ENCODE measurements at places on chromosomes 16 and 17.

DNA sequence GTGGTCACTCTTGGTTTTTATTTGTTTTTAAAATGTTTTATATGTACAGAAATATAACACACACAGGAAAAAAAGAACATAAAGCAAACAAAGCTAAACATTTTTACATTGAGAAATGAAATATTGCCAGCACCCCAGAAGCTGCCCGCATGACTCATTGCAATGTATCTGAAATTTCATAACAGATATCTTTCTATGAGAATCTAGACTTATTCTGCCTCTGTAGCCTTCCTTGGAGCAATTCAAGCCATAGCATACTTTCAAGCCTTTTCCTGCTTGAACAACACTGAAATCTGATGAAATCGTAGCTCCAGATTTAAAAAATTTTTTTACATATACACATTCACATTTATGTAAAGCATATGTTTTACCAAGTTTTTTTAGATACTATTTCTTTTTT is 86.9 kb downstream of the RBBP6 start:
- DNase-seq, result peak; percentile 42

DNA sequence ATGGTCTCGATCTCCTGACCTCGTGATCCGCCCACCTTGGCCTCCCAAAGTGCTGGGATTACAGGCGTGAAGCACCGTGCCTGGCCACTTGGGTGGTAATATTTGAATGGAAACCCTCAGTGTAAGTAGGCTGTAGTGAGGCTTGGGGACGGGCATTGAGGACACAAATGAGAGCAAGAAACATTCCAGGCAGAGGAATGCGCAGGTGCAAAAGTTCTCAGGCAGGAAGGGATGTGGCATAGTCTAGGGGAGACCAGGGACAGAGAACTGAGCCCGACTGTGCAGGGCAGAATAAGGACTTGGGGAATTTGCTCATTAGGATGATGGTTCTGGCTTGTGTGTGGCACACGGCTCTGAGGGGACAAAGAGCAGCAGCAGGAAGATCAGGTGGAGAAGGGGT is 54.8 kb downstream of the GRB2 start:
- DNase-seq, result no peak

DNA sequence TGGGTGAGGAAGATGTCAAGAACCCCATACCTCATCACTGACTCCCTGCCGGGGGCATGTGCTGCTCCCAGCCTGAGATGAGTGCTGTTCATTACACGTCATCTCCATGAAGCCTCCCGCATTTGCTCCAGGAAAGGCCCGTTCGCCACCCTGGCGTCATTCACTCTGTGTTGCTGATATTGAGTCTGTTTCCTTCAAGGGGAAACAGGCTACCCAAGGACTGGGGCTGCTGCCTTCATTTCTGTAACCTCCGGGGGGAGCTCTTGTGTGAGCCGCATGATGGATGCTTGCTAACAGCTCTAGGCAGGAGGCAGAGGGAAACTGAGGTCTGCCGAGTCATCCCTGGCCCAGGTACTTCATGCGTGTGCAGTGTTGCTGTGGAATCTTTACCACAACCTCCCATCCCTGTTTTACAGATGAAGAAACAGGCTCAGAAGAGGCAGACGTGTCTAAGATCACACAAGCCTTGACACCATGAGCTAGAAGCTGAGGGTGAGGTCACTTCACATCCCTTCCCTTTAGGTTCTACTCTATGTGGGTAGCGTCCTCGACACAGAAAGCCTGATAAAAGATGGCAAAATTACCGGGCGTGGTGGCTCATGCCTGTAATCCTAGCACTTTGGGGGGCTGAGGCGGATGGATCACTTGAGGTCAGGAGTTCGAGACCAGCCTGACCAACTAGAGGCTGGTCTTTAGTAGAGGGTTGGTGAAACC is 3.5 kb upstream of the ARMC5 start:
- no peak for DNase-seq

DNA sequence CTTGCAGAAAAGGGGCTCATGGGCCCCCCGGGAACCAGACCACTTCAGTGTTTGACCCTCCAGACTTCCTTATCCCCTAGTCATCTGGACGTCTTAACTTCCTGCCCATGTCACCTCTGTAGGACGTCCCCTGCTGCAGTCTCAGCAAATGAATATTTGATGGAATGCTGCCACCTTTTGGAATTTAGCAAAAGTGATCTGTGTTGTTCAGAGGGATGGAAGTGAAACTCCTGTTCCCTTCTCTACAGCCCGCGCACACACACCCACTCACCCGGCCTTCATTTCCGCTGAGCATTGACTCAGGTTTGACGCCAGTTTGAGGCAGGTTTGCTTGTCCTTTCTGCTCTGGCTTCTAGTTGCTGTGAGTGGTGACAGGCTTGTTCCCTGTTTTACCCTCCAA is 507.2 kb upstream of the EEF2KMT start:
- no peak for DNase-seq

DNA sequence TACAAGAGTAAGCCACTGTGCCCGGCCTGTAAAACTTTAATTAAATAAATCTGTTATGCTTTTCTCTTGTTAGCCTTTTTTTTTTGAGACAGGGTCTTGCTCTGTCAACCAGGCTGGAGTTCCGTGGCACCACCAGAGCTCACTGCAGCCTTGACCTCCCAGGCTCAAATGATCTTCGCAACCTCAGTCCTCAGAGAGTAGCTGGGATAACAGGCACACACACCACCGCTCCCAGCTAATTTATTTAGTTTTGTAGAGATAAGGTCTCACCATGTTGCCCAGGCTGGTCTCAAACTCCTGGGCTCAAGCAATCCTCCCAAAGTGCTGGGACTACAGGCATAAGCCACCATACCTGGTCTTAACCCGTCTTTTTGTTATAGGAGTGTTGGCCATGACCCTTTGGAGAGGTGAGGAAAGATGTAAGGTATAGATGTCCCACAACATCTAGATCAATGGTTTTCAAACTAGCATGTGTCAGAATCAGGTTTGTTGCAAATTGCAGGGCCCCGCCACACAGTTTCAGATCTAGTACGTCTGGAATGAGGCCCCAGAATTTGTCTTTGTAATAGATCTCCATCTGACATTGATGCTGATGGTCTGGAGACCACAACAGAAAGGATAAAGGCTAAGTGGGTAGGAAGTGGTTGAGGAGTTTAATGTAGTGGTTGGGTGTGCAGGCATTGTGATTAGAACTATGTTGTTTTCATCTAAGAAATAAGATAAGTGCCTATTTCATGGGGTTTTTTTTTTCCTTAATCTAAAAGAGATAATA is 4.3 kb upstream of the GGA2 start:
- DNase-seq, result no peak

DNA sequence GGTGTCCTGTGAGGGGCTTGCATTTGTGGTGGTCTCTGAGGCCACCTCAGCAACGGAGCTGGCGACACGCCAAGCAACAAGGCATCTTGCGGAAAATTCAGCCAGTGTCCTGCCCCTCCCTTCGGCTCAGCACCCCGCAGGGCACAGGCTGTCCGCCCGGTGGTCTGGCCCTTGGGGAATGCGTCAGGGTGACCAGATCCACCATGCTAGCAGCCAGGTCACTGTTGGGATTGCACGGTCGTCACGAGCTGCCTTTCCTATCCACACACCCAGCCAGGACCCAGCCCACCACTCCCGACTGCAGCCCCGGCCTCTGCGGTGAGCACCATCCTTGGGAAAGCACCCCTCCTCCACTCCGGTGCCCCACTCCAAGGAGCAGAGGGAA is 221.2 kb downstream of the NTN1 start:
- DNase-seq, result no peak

GRCh38 chr16:64417711-64418227 is 704.1 kb downstream of the CDH11 start:
- peak; percentile 33 for DNase-seq

GRCh38 chr17:64471440-64471839 is 22.5 kb downstream of the MILR1 start:
- no peak for DNase-seq

GRCh38 chr16:68488554-68488953 is 40.2 kb upstream of the SMPD3 start:
- DNase-seq, result no peak

- no peak for DNase-seq
These were observed 35.9 kb upstream of the ACSM2B start for GRCh38 chr16:20611975-20612481.

DNA sequence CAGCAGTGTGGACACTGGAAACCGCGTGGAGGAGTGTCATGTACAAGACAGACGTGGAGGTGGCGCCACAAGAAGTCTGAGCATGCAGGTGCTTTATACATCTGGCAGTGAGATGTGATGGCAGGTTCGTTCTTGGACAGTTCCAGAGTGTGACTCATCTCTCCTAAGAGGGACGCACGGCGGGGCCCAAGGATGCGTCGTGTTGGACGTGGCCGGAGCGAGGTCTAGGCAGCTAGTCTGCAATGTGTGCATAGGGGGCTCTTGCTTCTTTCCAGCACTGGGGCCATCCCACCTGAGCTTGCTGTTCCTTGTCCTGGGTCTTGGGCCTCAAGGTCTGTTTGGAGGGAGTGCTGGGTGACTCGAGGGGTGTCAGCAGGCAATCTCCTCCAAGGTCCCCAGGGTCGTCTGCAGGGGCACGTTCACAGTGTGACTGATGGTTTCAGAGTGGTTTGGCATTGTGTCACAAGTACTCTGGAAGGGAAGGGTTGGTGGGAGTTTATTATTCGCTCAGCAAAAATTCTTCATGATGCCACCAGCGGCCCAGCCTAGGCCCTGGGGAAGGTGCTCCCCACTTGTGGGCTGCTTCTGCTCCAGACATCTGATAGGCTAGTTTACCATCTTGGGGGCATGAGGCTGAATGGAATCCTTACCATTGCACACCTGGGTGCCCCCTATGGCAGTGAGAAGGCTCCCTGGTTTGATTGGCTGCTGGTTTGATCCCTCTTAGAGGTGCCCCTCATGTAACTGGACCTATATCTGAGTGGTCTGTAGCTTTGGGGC is 22.1 kb downstream of the SPACA3 start:
- DNase-seq, result peak; percentile 8

- no peak for DNase-seq
These were observed 15.9 kb downstream of the ZC3H18 start for GRCh38 chr16:88585927-88586581.

GRCh38 chr17:7374353-7374752 is 6.5 kb upstream of the TNK1 start:
- DNase-seq, result no peak

DNA sequence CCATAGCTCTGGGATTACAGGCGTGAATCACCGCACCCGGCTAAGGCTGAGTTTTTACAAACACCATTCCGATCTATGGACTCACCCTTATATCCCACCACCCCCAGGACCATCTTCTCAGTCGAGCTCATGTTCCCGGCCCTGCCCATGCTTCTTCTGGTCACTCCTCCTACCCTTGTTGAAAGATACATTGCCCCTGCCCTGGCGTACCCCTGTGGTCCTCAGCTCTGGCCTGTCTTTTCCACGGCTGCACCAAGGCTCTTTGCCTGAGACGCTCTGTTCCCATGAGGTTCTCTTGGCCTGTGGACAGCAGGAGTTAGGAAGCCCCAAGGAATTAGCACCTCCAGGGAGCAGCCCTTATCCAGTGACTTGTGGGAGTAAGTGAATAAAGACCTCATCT is 379.4 kb upstream of the TNRC6C start:
- DNase-seq, result no peak

GRCh38 chr17:81152288-81152828 is 12.9 kb upstream of the PVALEF start:
- DNase-seq, result no peak

DNA sequence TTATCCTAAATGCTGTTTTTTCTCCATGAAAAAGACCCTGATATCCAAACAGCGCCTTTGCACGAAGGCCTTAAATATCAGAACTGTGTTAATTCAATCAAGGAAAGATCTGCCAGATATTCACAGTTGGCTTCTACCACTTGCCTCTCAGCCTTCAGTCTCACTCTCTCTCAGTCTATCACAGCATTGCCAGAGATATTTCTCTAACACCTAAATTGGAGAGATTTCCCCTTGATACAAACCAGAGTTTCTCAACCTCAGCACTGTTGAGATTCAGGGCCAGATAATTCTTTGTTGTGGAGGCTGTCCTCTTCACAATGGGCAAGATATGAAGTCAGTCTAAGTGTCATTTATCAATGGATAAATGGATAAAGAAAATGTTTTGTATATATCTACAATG is 454.1 kb upstream of the MAF start:
- no peak for DNase-seq
